ENCODE measurements at places on chromosomes 4 and X. TPM values are rescaled to one million over a fixed set of nuclear protein-coding genes. Genes with fewer than 3 reads are reported as not detected.

GRCh38 chr4:39104255-39104654, 42.2 kb downstream of the KLHL5 start:
- no peak for DNase-seq

DNA sequence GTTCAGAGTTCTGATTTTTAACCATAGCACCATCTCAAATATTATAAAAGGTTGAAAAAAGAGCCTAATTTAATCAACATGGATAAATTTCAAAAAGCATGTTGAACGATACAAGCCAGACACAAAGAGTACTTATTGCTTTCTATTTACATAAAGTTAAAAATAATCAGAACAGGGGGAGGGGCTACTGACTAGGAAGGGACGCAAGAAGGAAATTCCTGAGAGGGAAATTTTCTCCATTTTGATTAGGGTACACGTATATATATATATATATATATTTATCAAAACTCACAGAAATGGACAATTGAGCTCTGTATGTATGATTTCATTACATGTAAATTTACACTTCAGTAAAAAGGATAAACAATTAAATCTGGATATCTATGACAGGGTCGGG, 482 bp upstream of the MBTPS2 start:
- DNase-seq: no peak

- DNase-seq: no peak
These were observed 1425.5 kb downstream of the PCDH18 start for GRCh38 chr4:136106753-136107152.

DNA sequence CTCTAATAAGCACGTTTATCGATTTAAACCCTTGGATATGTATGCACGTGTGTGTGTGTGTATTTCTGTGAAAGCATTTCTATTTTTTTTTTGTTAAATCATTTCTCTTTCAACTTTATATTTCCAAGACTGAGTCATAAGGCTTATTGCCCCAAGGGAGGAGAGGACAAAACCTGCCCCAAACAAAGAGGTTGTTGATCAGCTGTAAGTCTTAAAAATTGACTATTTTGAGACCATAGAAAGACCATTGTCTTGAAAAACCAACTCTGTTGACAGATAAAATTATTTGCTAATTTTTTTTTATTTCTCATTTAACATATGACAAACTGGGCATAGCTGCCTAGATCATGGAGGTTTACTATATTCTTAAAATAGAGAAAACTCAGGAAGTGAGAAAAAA, 222.4 kb downstream of the FMR1NB start:
- DNase-seq: no peak

- no peak for DNase-seq
These were observed 68.3 kb downstream of the FMR1NB start for GRCh38 chrX:148049441-148049840.

DNA sequence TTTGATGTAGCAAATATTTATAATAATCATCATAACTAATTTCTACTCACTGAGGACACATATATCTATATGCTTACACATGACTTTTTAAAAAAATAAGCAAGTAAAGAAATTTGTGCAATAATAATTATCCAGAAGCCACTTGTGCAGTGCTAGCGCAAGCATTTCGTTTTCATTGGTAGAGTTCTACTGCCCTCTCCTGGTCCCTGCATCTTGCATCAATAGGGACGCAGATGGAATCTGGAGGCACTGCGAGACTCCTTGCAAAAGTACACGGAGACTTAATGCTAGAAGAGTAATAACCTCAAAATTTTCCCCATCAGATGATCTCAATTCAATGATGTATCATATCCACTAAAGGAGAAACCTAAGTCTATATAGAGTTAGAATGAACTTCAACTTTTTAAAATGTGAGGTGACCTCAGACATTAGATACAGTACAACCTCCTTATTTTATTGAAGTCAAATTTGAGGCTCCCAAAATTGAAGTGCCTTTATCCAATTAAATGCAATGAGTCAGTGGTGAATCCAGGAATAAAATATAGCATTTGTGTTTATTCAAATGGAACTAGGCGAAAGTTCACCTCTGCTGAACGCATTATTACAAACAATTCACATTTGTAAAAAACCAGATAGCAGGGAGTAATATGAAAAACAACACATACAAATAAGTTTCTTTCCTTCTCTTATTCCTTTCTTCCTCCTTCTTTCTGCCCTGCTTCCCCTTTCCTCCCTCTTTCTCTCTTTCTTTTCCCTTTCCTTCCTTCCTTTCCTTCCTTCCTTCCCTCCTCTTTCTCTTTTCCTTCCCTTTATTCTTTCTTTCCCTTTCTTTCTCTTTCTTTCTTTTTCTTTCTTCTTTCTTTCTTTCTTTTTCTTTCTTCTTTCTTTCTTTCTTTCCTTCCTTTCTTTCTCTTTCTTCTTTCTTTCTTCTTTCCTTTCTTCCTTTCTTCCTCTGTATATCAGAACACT, 450.0 kb downstream of the ANKRD50 start:
- peak; percentile 54 for DNase-seq

- DNase-seq: no peak
These were observed 164.3 kb downstream of the STPG2 start for GRCh38 chr4:97978791-97979488.

DNA sequence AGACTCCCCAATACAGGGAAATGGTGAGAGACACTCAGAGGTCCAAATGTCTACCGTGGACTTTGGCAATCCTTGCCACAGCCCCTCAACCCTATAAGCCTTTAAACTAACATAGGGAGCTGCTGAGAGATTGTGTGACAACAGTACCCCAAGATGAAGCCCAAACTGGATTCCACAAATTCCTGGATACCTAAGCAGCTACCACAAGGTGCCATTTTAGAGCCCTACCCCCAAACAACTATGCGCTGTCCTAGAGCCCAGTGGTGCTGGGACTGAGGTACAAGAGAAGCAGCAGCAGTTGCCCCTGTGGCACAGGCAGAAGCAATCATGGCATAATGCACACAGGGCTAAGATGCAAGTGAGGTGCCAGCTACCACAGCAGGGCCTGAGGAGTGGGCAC, 2.7 kb upstream of the TMPRSS11F start:
- no peak for DNase-seq

DNA sequence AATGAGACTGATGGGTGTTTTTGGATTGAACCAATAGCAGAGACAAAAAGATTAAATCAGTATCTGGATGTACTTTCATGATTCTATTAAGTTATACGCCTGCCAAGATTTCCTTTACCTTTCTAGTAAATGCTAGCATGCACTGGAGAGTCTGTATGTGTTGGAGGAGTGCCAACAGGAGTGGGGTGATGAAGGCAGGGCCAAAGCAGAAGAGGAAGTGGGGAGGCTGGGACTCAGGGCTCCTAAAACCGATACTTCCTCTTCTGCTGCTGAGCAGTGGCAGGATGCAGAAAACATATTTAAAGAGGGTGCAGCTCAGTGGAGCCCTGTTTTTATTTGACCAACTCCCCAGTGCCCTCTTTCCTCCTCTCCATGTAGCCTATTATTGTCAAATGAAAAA, 5.6 kb downstream of the CYSLTR1 start:
- DNase-seq: no peak

Gene ANAPC10
- 6.3 TPM for total RNA-seq

Gene DGKK
- total RNA-seq: not detected

Gene SPINK2
- total RNA-seq: not detected

Gene HOPX
- total RNA-seq: 0.30 TPM

Gene PCDH10
- not detected for total RNA-seq

Gene GPR143
- 0.78 TPM for total RNA-seq

Gene FAM193A
- total RNA-seq: 10.6 TPM

Gene PRIMPOL
- total RNA-seq: 5.9 TPM
